ENCODE measurements at places on chromosomes 16 and 17. TPM values are rescaled to one million over a fixed set of nuclear protein-coding genes. Genes with fewer than 3 reads are reported as not detected.

DNA sequence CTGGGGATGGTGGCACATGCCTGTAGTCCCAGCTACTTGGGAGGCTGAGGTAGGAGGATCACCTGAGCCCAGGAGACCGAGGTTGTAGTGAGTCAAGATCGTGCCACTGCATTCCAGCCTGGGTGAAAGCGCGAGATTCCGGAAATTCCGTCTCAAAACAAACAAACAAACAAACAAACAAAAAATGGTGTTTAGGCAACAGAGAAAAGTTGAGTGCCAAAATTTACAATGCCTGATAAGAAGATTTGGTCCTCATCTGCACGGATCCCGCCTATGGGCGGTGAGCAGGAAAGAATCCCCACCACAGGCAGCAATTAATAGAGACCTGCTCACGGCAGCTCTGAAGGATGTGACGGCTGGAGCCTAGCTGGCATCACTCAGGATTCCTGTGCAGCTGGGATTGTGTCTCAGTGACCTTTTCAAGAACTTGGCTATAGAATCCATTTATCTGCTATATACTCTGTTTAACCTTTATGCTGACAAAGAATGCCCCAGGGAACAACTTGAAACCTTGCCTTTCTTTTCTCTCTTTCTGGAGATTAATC is 14.0 kb upstream of the TEX2 start:
- DNase-seq: no peak
- H3K27me3 ChIP-seq: no peaks in the 10 kb centered on the region
- peaks cover 20% of the 10 kb centered on the region for H3K4me1 ChIP-seq
- H3K4me3 ChIP-seq: no peak overlapping the region

DNA sequence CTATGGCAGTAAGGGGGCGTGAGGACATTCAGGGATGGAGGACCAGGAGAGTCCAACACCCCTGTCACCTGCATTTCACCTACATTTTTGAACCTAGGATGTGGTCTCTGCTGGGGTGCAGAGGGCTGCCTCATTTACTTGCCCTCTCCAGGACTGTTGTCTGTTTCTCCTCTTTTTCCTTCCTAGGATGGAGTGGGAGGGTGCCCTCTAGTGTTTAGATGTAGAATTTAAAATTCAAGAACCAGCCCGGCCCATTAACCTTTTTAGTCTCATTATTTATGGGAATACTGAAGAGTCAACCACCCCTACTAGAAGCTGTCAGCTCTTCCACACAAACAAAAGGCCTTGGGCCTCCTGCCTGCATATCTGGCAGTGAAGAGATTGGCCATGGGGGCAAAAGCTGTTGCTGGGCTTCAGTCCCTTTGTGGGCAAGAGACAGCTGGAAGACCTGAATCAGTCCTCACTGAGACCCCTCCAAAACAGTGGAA is 2.5 kb upstream of the STARD3 start:
- H3K4me1 ChIP-seq: peaks cover 27% of the 10 kb centered on the region
- H3K36me3 ChIP-seq: no peaks in the 10 kb centered on the region
- DNase-seq: no peak
- H3K27me3 ChIP-seq: peaks cover 15% of the 10 kb centered on the region

DNA sequence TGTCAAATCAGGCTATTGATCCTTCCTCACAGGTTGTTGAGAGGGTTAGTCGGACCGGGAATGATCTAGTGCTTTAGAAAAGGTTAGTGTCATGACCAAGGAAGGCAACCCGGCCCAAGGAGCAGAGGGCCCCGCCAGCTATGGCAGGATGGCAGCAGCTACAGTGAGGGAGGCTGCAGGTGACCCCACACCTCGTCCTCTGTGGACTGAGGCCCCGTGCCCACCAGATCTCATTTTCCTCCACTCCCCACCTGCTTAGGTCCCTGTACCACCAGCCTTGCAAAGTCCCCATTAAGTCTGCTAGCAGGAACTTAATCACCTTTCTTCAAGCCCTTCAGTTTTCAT is 107.5 kb downstream of the CCDC182 start:
- peaks cover 6% of the 10 kb centered on the region for H3K36me3 ChIP-seq
- H3K4me1 ChIP-seq: no peaks in the 10 kb centered on the region
- no peak overlapping the region for H3K4me3 ChIP-seq

- no peak overlapping the region for H3K4me3 ChIP-seq
- no peaks in the 10 kb centered on the region for H3K36me3 ChIP-seq
- peaks cover 21% of the 10 kb centered on the region for H3K4me1 ChIP-seq
- DNase-seq: peak; percentile 49
Measured at GRCh38 chr17:64386412-64387144, 4.1 kb downstream of the PECAM1 start.

GRCh38 chr17:68290268-68290954 is 516 bp downstream of the SLC16A6 start:
- no peak overlapping the region for H3K27ac ChIP-seq
- peaks cover 16% of the 10 kb centered on the region for H3K4me1 ChIP-seq
- peaks cover 10% of the 10 kb centered on the region for H3K27me3 ChIP-seq

DNA sequence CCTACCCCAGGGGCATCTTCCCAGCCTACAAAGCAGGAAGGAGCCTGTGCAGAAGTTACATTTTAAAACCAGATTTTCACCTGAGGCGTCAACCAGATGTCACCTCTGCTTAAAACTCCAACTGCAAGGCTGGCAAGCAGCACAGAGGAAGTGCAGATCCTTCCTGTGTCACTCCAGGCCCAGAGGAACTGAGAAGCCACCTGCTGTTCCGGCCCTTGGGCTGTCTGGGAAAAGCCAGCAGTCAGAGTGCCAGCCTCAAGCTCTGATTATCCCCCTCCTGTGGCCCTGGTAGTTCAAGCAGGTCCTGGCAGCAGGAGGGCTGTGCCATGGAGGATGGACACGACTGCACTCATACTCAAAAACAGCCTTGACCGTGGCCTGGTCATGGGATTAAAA is 10.2 kb downstream of the POLR2C start:
- no peak for DNase-seq
- no peak overlapping the region for H3K4me3 ChIP-seq
- H3K27me3 ChIP-seq: no peaks in the 10 kb centered on the region
- peaks cover 23% of the 10 kb centered on the region for H3K36me3 ChIP-seq
- H3K4me1 ChIP-seq: peaks cover 4% of the 10 kb centered on the region

- peaks cover 34% of the 10 kb centered on the region for H3K4me1 ChIP-seq
- H3K27me3 ChIP-seq: no peaks in the 10 kb centered on the region
Measured at GRCh38 chr17:63626551-63627180, 4.4 kb downstream of the MAP3K3 start.

GRCh38 chr16:88539652-88540345 is 30.4 kb upstream of the ZC3H18 start:
- H3K4me1 ChIP-seq: peaks cover 11% of the 10 kb centered on the region
- H3K36me3 ChIP-seq: peaks cover 9% of the 10 kb centered on the region
- peak; percentile 85 for DNase-seq
- no peak overlapping the region for H3K27ac ChIP-seq

GRCh38 chr17:27848931-27849330 is 44.2 kb downstream of the LYRM9 start:
- DNase-seq: no peak
- H3K36me3 ChIP-seq: no peaks in the 10 kb centered on the region
- no peak overlapping the region for H3K4me3 ChIP-seq
- no peak overlapping the region for H3K27ac ChIP-seq

GRCh38 chr17:74968361-74968780 is 4.2 kb downstream of the HID1 start:
- peaks cover 7% of the 10 kb centered on the region for H3K4me1 ChIP-seq
- H3K36me3 ChIP-seq: no peaks in the 10 kb centered on the region
- DNase-seq: no peak
- H3K27ac ChIP-seq: no peak overlapping the region

DNA sequence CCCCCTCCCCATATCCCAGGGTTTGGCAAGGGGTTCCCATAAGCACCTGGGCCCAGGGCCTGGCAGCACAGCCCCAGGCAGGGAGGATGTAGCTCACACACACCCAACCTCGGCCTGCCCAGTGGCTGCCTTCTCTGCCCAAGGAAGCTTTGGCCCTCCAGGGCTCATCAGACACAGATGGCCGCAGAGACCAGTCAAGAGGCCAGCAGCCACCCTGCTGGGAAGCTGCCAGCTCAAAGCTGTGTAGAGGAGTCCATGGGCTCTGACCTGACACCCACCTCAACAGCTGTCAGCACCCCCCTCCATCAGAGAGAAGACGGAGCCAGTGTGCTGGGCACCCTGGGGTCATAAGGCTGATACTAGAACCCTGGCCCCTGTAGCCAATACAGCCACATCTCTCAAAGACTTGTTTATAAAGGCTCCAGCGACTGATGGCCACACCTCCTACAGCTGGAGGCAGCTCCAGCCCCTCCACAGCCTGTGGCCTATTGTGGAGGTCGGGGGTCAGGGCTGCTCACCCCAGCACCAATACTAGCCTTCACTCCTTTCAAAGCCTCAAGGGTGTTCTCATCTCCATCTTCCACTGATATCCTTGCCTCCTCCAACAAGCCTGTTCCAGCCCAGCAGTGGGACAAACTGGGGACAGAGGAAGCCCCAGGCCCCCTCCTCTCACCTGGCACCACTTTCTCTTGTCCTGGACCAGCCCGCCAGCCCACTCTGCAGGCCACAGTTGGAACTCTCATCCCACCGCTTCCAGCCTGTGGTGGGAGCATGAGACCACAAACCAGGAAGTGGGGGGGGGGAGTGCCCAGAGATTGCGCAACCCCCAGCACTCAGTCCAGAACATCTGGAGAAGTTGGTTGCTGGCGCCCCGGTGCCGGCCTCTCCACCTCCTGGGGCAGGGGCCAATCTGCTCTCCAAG is 2.2 kb upstream of the MPG start:
- no peak for DNase-seq
- H3K27ac ChIP-seq: peak overlapping the region; percentile 91
- H3K4me3 ChIP-seq: peak overlapping the region; percentile 69
- peaks cover 68% of the 10 kb centered on the region for H3K4me1 ChIP-seq
- H3K36me3 ChIP-seq: peaks cover 1% of the 10 kb centered on the region

DNA sequence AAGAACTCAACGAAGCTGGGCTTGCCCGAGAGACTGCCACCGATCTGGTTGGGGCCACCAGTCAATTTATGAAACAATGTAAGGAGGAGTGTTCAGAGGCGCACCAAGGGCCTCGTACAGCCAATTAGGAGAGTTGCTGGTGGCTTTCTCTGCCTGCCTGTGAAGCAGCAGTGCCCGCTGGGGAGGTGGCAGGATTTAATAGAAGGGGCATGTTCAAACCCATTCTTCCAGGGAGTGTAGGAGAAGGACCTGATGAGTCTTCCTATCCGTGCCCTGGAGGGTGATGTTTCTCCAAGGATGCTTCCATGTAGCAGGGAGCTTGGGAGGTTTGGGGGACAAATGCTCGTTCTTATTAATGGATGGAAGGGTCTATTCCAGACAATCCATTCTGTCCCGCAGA is 178.4 kb downstream of the CCDC182 start:
- no peaks in the 10 kb centered on the region for H3K4me1 ChIP-seq
- no peaks in the 10 kb centered on the region for H3K36me3 ChIP-seq
- H3K4me3 ChIP-seq: no peak overlapping the region
- H3K27me3 ChIP-seq: no peaks in the 10 kb centered on the region
- no peak for DNase-seq

DNA sequence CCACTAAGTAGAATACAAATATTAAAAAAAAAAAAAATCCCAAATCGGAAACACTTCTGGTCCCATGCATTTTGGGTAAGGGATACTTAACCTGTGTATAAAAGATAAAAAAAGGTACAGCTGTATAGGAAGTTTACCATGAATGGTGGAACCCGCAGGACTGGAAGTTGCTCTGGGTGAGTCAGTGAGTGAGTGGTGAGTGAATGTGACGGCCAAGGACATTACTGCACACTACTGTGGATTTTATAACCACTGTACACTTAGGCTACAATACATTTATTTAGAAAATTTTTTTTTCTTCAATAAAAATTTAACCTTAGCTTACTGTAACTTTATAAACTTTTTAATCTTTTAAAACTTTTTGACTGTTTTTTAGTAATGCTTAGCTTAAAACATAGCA is 71.3 kb upstream of the BCAR1 start:
- peak overlapping the region; percentile 29 for H3K27ac ChIP-seq
- H3K4me3 ChIP-seq: no peak overlapping the region
- peaks cover 55% of the 10 kb centered on the region for H3K4me1 ChIP-seq
- no peaks in the 10 kb centered on the region for H3K27me3 ChIP-seq
- no peak for DNase-seq
- H3K36me3 ChIP-seq: peaks cover 2% of the 10 kb centered on the region

- H3K4me1 ChIP-seq: no peaks in the 10 kb centered on the region
- no peak for DNase-seq
- H3K36me3 ChIP-seq: no peaks in the 10 kb centered on the region
- no peak overlapping the region for H3K27ac ChIP-seq
- H3K4me3 ChIP-seq: no peak overlapping the region
Measured at GRCh38 chr17:10041287-10041612, 136.2 kb upstream of the RCVRN start.

DNA sequence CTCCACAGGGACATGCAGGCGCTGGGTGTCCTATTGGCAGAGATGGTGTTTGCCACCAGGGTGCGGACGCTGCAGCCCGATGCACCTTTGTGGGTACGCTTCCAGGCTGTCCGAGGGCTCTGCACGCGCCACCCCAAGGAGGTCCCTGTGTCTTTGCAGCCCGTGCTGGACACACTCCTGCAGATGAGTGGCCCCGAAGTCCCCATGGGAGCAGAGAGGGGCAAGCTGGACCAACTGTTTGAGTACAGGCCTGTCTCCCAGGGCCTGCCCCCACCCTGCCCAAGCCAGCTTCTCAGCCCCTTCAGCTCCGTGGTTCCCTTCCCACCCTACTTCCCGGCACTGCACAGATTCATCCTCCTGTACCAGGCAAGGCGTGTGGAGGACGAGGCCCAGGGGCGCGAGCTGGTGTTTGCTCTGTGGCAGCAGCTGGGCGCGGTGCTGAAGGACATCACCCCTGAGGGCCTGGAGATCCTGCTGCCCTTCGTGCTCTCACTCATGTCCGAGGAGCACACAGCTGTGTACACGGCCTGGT is 2.8 kb downstream of the WDR81 start:
- no peak overlapping the region for H3K4me3 ChIP-seq
- H3K36me3 ChIP-seq: peaks cover 4% of the 10 kb centered on the region
- H3K27ac ChIP-seq: no peak overlapping the region
- H3K4me1 ChIP-seq: peaks cover 29% of the 10 kb centered on the region

GRCh38 chr16:2029350-2029749 is 2.6 kb downstream of the NHERF2 start:
- DNase-seq: peak; percentile 76
- peaks cover 43% of the 10 kb centered on the region for H3K4me1 ChIP-seq
- no peaks in the 10 kb centered on the region for H3K36me3 ChIP-seq
- no peak overlapping the region for H3K27ac ChIP-seq
- no peak overlapping the region for H3K4me3 ChIP-seq

GRCh38 chr17:5644065-5644464 is 59.8 kb upstream of the NLRP1 start:
- H3K36me3 ChIP-seq: no peaks in the 10 kb centered on the region
- peaks cover 14% of the 10 kb centered on the region for H3K27me3 ChIP-seq
- H3K4me1 ChIP-seq: no peaks in the 10 kb centered on the region
- DNase-seq: no peak

GRCh38 chr17:41196068-41196467 is 6.4 kb downstream of the KRTAP9-1 start:
- H3K4me1 ChIP-seq: peaks cover 3% of the 10 kb centered on the region
- no peak overlapping the region for H3K4me3 ChIP-seq

The RPS15A gene
- total RNA-seq: 819 TPM

The ZNF267 gene
- 5.0 TPM for total RNA-seq

The MTSS2 gene
- total RNA-seq: 296 TPM

The CDH16 gene
- not detected for total RNA-seq

The DRG2 gene
- 40.6 TPM for total RNA-seq

The HS3ST4 gene
- total RNA-seq: not detected

The PDE6G gene
- total RNA-seq: not detected

The OR4D1 gene
- not detected for total RNA-seq

The COX6A2 gene
- total RNA-seq: not detected

The GNAO1 gene
- total RNA-seq: 0.85 TPM

Measured in chondrocyte (in vitro differentiated cells).